ENCODE measurements at places on chromosomes 6 and 20.

GRCh38 chr6:47241742-47242482, 67.8 kb downstream of the TNFRSF21 start:
- no peak for DNase-seq

DNA sequence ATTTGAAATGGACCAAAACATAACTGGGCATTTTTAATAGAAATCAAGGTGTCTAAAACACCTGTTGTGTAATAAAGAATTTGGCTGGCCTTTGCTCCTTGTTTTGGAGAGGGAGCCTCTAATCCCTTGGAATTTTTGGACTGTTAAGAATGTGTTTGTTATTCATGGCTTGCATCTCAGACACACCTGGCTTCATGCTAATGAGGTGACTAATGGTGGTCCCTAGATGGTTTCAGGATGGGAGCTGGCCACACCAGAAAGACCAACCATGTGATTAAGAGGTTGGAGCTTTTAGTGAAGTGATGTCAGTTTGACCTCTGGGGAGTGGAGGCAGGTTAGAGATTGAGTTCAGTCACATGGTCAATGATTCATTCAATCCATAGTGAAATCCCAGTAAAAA, 328.4 kb downstream of the DHX35 start:
- DNase-seq: no peak

DNA sequence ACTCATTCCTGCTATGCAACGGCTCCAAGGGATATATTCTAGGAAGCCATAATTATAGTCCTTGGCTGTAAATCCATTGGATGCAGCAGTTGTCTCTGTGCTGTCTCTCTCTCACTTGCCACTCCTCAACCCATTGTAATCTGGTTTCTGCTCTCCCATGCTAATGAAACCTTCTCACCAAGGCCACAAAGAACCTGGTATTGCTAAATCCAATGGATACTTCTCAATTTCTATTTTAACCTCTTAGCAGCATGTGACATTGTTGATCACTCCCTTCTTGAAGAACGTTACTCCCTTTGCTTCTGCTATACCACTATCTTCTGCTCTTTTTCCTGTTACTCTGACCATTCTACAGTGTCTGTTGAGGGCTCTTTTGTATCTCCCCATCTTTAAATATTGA, 39.8 kb upstream of the GCLC start:
- DNase-seq: no peak

DNA sequence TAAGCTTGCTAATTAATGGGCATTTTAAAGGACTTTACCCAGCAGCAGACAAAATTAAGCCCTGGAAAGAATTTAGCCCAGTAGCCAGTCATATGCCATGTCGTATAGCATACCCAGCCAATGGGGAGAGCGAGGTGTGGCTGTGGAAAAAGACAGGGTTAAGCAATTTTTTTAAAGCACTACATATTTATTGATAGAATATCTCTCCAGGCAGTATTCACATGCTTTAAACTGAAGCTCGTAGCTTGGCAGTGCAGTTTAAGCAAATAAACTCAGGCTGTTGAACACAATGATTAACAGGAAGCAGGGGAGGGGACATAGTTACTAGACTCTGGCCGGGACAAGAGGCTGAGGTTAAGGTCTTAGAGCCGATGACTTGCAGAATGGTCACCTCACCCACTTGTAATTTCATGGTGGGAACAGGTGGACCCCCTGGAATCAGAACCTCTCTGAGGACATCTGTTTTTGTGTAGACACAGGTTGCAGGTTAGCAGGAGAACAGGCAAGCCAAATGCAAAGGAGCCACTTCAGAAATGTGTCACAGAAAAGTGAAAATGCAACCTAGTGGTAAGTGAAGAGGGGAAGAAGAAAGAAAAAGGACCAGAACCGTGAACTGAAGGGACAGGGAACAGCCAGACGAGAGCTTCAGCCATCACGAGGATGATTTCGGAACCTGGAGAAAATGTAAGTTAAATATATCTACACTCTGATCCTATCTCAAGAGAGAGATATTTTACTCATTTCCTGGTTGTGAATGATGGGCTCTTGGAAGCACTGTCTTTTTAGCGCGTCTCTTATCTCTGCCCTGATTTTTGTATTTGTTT, 7.2 kb downstream of the GCNT2 start:
- DNase-seq: peak; percentile 44

DNA sequence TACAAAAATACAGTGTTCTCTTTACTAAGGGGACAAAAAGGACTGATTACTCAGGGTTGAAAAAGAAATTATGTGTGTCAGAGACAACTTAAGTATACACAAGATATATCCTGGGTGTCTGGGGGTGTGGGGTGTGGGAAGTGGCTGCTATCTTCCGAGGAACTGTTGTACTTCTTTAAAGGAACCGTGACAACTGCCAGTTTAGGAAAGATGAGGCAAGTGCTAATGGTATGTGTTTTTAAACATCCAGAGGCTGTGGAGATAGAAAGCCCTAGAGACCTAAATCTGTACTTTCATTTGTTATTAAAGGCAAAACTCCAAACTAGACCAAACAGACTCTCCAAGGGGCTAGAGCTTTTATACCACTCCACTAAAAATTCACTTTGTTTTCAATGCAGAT, 95.6 kb downstream of the SNAP25 start:
- DNase-seq: peak; percentile 78

- DNase-seq: peak; percentile 73
These were observed 214.5 kb upstream of the SASH1 start for GRCh38 chr6:148128014-148128730.

DNA sequence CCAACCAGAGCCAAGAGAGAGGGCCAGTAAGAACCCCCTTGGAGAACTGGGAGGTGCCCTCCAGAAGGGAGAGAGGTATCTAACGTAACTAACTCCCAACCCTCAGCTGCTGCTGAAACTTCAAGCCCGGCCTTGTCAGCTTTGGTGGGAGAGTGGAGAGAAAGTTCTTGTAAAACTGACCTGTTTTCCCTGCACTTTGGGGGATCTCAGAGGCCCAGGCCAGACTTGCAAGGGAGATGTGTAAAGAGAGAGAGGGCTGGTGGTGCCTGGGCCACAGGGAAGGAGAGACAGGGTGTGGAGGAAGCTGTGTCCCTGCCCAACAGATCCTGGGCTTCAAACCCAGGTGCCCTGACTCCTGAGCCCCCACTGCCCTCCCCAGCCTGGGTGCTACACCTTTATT, 17.3 kb upstream of the IP6K3 start:
- no peak for DNase-seq

GRCh38 chr6:88177961-88178464, 11.9 kb upstream of the CNR1 start:
- DNase-seq: no peak

- peak; percentile 43 for DNase-seq
These were observed 269.1 kb downstream of the PHF3 start for GRCh38 chr6:63904650-63905248.

GRCh38 chr6:52994031-52994838, 849 bp downstream of the GSTA4 start:
- peak; percentile 64 for DNase-seq

DNA sequence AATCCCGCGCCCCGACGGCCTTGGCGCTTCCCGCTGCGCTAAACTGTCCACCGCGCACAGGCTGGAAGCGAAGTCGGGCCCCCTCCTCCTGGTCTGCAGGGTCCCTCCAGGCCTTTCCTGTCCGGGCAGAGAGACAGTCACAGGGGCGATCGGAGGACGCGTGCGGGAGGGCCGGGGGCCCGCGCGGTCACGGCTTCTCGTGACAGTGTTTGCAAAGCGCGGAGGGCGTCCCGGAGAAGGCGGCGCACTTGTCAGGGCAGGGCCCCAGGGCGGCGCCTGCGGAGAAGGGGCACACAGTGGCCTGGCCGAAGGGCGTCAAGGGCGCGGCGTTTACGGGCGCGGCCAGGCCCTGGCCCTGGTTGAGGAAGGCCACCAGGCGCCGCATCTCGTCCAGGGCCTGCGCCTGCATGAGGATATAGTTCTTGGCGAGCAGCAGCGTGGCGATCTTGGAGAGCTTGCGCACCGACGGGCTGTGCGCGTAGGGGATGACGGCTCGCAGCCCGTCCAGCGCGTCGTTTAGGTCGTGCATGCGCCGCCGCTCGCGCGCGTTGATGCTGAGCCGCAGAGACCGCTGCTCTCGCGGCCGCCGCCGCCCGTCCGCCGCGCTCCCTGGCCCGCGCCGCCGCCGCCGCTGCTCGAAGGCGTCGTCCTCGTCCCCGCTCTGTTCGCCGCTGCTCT, 763 bp downstream of the BHLHE23 start:
- no peak for DNase-seq

DNA sequence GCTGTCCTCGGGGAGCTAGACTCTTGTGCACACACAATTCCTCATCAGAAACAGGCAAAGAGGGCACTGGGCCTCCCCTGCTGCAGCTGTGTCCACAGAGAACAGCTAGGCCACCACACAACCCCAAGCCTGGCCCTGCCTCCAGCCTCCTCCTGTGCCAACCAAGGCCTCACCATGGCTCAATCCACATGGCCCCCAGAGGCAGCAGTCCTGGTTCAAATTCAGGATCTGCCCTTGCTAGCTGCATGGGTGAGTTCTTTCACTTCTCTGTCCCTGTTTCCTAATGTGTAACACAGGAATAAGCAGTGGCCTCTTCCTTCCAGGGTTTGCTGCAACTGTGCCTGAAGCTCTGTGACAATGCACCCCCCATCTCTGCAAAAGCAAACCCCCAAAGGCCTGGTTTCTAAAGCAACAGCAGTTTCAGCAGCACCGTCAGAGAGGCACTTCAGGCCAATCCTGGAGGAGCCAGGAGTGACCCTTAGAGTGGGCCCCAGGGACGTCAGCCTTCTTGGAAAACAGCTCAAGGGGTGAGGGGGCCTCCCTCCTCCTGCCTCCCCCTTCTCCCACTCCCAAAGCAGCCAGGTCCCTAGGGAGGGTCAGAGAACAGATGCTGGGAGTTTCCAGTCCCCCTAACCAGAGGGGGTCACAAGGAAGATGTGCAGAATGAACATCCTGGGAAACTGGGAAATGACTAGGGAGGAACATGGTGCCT, 2.2 kb downstream of the ADISSP start:
- DNase-seq: no peak

GRCh38 chr6:37487591-37488380, 11.9 kb downstream of the CCDC167 start:
- no peak for DNase-seq

- DNase-seq: no peak
These were observed 64.0 kb upstream of the RNF146 start for GRCh38 chr6:127202676-127203075.

- no peak for DNase-seq
These were observed 20.6 kb upstream of the TASP1 start for GRCh38 chr20:13659288-13659687.

GRCh38 chr20:35823147-35823546, 51.3 kb downstream of the PHF20 start:
- no peak for DNase-seq

- DNase-seq: no peak
These were observed 17.7 kb downstream of the RIPOR3 start for GRCh38 chr20:50673466-50674137.

- no peak for DNase-seq
These were observed 573.6 kb downstream of the PRKN start for GRCh38 chr6:162154001-162154400.

- no peak for DNase-seq
These were observed 48.5 kb downstream of the TRIM27 start for GRCh38 chr6:28875191-28875747.

- DNase-seq: no peak
These were observed 31.4 kb upstream of the HAO1 start for GRCh38 chr20:7971536-7972280.

DNA sequence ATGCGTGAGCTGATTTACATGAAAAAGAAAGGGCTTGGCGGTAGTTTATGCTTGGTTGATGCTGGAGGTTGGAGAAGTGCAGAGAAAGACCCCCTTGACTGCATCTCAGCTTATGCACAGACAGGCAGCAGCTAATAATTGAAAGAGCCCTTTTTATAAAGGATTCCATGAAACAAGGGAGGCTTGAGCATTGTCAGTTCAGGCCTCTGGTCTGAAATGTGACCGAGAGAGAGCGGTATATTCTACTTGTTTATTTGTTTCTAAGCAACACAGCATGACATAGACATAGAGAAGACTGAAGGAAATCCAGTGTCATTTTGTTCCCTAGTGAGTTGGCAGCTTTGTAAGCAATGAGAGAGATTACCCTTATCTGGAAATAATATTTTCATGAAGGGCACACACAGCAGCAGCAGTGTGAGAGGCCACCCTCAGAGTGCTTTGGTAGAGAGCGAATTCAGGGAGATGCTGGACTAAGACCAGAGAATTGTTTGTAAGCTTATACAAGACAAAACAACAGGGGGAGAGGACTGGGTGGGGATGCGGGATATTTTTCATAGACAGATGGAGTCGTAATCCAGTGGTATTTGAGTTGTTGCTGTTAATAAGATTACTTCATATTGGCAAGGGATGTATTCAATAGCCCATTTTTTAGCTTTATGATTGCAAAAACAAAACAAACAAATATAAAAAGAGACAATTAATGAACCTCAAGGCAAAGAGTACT, 34.6 kb upstream of the LAMA2 start:
- no peak for DNase-seq

DNA sequence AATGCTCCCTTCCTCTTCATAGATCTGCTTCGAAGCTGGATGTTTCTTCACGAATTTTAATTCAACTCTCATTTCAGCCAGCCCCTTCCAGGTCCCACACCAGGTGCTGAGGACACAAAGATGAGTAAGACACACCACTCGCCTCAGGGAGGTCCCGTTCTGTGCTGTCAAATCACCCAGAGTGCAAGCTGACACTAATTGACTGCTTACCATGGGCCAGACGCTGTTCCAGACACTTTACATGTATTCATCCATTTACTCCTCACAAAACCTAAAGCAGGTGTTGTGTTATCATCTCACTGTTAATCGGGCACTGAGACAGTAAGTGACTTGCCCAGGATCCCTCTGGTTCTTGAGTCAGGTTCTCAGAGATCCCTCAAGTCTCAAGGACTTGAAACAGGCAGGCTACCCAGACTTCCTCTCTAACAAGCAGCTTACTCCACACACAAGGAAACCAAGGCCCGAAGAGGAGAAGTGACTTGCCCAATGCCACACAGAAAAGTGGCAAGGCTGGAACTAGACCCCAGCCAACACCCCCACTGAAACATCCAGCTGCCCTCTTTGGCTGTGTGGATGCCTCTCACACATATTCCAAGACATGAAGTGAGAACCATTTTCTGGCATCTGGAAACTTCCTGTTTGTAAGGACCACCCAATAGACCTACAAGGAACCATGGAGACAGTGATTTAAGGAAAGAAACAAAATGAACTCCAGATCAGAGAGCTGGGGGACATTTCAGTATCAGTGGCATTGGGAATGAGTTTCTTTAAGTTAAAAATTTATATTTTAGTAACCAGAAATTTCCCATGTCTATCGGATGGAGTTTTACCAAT, 174.5 kb downstream of the CDC5L start:
- no peak for DNase-seq

GRCh38 chr6:72530152-72530551, 91.7 kb upstream of the KCNQ5 start:
- DNase-seq: no peak

GRCh38 chr6:75230484-75231325, 12.9 kb downstream of the COX7A2 start:
- peak; percentile 88 for DNase-seq

GRCh38 chr20:62666736-62667529, 24.6 kb downstream of the SLCO4A1 start:
- no peak for DNase-seq

GRCh38 chr20:44206132-44206531, 4.4 kb downstream of the OSER1 start:
- no peak for DNase-seq

Data from adipocyte (in vitro differentiated cells).